ENCODE measurements at places on chromosomes 5 and 9.

DNA sequence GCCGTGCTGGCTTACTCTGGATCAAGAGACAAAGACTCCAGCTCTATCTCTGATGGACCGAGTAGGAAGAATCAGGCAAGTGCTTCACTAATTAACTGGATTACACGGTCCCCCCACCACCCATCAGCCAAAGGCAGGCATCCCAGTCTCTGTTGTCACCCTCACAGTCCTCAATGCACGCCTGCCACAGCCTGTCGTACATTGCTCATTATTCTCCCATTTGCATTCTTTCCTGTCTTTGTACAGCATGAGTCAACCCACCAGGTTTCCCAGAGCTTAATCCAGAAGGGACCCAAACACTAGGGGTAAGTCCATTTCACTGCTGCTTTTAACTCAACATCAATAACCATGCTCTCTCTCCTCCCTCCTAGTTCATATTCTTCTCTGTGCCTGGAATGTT lies 44.4 kb downstream of the PCA3 start:
- no peak for DNase-seq

GRCh38 chr5:103706939-103707682 lies 144.5 kb upstream of the NUDT12 start:
- DNase-seq, result no peak

- DNase-seq, result peak; percentile 17
These were observed at the start of gene LIFR for GRCh38 chr5:38556599-38557307. Gene LIFR (minus strand): TSS chr5:38556646. CDS start chr5:38530647, 25,999 bp downstream.

- DNase-seq, result no peak
These were observed 1398.7 kb downstream of the PTPRD start for GRCh38 chr9:9214066-9214465.

- no peak for DNase-seq
These were observed 51.0 kb upstream of the FYB1 start for GRCh38 chr5:39270225-39270848.

GRCh38 chr5:131790550-131790949 lies 6.3 kb downstream of the FNIP1 start:
- DNase-seq, result no peak

Measured in cortex of kidney (tissue), 1 donor.